Stimulated activated CD4-positive, alpha-beta T cell treated with anti-CD3 and anti-CD28 coated beads, Interleukin-1b, Interleukin-23, amount 100 ng/mL, for 1 hour (primary cell): ENCODE measurements at places on chromosomes 11 and 22.

DNA sequence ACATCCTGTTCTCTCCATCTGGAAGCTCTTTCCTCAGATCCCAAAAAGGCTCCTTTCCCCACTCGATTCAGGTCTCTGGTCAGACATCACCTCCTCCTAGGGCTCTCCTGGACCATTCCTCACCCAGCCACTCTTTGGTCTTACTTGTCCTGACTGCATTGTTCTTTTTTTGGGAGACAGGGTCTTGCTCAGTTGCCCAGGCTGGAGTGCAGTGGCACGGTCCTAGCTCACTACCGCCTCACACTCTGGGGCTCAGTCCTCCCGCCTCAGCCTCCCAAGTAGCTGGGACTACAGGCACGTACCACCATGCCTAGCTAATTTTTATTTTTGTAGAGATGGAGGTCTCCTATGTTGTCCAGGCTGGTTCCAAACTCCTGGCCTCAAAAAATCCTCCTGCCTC is 2.2 kb upstream of the CORO1B start:
- DNase-seq, result no peak

- DNase-seq, result no peak
Measured at GRCh38 chr22:25726241-25726640, 15.7 kb upstream of the MYO18B start.

DNA sequence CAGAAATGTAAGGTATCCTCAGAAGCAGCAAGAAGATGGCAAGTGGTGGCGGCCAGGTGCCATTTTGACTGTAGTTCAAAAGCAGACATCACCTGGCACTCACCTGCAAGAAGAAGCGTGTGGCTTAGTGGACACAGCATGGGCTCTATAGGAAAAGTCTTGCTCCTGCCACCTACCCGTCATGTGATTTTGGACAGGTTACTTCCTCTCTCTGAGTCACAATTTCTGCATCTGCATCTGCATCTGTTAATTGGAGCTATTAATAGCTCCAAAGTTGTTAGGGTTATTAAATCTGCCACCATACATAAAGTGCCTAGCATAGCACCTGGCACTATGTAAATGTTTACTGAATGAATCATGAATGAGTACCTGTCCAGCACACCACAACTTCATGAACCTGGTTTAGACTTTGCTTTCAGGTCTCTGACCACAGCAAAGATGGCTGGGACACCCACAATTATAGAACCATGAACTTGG is 16.8 kb downstream of the RAB30 start:
- no peak for DNase-seq

DNA sequence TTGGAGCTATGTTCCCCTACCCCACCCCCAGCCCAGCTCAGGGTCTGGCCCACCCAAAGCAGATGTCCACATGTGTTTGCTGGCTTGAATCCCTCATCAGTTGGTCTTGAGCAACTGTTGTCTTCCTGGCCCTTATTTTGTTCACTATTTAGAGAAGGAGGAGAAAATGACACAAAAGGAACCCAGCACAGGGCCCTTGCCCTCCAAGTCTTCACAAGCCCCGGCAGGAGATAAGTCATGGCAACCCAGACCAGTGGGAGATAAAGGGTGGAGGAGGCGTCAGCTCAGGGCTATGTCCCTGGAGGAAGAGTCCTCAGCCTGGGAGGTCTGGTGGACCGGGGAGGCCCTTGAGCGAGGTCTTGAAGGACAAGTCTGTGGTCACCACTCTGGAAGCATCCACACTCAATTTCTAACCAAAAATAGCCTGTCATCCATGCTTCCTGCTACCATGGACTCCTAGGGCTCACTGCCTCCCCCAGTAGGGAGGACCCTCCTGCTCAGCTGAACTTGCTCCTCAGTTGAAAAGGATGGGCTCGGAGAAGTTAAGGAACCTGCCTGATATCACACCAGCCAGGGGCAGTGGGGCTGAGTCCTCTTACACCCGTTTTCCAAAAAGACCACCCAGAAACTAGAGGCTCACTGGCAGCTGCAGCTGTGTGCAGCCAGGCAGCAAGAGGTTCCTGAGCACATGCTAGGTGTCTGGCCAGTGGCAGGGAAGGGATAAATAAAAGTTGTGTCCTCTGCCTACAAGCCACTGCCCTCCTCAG is 1.8 kb upstream of the RAB3IL1 start:
- DNase-seq, result no peak
